A172 (cell line): ENCODE measurements at places on chromosomes 4 and X.
A peak's percentile ranks its signal among the peaks of the same experiment; 100 is the strongest.

GRCh38 chrX:117990438-117990837 is 126.2 kb downstream of the KLHL13 start:
- no peak for DNase-seq

DNA sequence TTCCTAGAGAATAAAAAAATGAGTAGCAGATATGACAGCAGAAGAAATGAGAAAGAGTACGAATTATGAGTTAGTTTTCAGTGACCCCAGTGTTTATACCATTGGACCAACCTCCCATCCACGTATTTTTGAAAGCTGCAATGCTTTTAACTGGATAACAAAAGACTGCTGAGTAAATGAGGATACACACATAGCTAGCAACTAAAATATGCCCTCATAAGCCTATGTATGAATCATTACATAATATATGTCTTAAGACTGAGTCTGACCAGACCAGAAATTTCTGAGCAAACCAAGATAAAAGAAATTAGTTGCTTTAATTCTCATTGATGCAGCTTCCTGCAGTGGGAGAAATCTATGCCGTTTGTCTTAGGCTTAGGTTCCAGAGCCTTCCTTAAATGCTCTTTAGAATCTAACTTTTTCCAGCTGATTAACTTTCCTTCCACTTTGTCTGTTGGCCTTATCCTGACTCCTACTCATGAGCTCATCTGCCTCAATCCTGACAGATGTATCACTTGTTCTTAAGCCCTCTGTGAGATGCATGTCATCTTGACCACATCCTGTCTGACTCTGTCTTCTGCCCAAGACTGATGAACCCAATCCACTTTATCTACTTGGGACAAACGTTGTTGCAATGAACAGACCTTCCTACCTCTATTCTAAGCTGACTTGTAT is 301.4 kb upstream of the AADAT start:
- peak; percentile 68 for DNase-seq

GRCh38 chrX:48715072-48715471 is 18.5 kb downstream of the SUV39H1 start:
- DNase-seq = no peak

DNA sequence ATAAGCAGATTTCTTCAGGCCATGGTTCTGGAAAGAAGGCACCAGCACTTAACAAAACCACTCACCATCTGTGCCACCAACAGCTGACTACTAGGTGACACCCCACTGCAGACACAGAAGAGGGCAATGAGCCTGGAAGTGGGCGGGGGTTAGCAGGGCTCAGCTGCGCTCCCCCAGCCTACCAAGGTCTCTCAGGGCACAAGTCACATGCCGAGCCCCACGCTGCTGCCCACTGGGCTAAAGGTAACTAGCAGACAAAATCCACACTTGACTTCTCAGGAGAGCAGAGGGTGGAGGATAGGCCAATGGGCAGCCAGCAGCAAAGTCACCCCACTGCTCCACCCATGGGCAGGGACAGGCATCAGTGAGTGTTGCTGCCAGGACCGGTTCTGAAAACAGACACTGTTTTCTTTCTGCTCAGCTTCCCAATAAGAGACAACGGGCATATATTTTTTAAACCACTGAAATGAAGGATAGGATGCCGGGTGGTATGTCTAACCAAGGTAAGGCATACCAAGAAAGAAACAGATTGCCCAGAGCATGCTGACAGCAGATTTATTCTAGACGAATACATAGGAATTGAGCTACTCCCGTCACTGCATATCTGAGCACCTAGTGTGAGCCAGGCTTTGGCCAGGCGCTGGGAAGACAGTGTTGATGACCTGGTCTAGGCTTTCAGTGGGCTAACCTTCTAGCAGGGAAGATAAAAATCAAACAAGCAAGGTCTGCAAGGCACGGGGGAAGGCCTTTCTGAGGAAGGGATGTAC is 20.1 kb downstream of the ACSL1 start:
- DNase-seq = no peak

DNA sequence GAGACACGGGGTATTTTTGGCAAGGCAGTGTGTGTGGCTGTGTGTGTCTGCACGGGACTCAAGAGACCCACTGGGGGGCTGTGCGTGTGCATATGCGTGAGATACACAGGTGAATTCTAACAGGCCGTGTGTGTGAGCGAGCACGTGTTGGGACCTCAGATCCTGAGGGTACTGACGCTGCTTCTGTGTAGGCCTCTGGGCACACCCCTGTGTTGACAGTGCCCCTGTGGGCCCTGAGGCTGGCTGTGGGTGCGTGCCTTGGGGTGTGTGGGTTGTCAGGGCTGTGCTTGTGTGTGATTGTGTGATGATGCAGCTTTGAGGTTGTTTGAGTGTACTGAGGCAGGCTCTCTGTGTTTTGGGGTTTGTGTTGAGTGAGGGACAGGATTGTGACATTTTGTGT is 13.9 kb downstream of the FOXP3 start:
- DNase-seq = no peak

- DNase-seq = no peak
Observed at GRCh38 chrX:26778320-26778888, 562.4 kb downstream of the MAGEB5 start.

DNA sequence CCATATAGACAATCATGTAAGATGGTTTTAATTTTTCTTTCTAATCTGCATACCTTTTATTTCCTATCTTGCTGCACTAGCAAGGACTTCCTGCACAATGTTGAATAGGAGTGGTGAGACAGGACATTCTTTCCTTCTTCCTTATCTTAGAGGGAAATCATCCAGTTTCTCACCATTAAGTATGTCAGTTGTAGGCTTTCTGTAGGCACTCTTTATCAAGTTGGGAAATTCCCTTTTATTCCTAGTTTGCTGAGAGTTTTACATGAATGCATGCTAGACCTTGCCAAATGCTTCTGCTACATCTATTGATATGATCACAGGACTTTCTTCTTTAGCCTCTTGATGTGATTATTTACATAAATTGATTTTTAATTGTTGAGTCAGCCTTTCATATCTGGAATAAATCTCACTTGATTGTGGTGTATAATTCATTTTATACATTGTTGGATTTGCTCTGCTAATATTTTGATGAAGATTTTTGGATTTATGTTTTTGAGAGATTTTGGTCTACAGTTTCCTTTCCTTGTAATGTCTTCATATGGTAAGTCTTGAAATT is 23.8 kb downstream of the RNF175 start:
- DNase-seq = peak; percentile 54

DNA sequence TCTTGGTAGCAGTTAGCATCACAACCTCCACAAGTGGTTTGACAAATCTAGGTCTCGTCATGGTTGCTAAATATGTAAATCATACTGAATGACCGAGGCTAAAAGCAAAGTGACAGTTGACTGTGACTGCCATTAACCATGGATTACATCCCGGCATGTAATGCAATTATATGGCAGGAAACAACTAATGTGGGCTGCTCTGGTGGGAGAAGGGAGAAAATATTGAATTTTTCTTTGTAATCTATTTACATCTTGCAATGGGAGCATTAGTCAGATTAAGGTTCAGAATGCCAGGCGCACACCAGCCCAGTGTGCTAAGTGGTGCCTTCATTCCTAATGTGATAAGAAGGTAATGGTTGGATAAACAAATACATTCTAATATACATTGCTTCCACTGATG is 35.8 kb downstream of the UNC5C start:
- no peak for DNase-seq

- DNase-seq = no peak
Observed at GRCh38 chr4:121938282-121939092, 13.4 kb downstream of the TRPC3 start.

- no peak for DNase-seq
Observed at GRCh38 chrX:119423631-119424030, 24.5 kb downstream of the SLC25A43 start.

- no peak for DNase-seq
Observed at GRCh38 chrX:138845786-138846185, 134.3 kb upstream of the FGF13 start.

DNA sequence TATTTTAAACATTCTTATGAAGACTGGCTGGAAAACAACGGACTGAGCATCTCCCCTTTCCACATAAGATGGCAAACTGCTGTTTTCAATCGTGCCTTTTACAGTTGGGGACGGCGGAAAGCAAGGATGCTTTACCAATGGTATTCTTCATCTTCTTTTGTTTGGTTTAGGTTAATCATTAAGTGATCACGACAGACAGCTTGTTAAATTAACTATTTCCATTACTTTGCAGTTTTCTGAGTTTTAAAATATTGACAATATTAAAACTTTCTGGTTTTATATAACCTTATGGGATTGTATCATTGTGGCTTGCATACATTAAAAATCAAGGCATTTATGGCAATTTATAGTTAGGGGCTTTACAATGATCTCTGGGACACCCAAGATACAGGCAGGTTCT is 3.8 kb downstream of the MBTPS2 start:
- no peak for DNase-seq

- no peak for DNase-seq
Observed at GRCh38 chr4:163764569-163764968, 270.1 kb downstream of the TMA16 start.

DNA sequence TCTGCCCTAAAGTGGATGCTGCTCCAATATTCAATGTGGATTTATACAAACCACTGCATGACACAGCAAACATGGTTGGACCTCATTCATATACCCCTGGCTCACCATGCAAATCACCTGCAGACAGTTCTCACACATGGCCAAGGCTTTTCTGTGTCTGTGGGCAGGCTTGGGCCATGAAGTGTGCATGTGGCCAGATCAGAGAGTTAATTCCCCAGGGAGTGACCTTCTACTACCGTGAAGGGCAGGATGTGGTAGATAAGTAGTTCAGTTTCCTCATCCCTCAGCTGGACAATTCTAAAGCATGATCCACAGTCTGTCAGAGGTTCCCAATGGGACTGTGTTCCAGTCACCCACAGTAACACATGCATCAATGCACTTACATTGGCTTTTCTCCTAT is 24.6 kb upstream of the BCLAF3 start:
- no peak for DNase-seq

DNA sequence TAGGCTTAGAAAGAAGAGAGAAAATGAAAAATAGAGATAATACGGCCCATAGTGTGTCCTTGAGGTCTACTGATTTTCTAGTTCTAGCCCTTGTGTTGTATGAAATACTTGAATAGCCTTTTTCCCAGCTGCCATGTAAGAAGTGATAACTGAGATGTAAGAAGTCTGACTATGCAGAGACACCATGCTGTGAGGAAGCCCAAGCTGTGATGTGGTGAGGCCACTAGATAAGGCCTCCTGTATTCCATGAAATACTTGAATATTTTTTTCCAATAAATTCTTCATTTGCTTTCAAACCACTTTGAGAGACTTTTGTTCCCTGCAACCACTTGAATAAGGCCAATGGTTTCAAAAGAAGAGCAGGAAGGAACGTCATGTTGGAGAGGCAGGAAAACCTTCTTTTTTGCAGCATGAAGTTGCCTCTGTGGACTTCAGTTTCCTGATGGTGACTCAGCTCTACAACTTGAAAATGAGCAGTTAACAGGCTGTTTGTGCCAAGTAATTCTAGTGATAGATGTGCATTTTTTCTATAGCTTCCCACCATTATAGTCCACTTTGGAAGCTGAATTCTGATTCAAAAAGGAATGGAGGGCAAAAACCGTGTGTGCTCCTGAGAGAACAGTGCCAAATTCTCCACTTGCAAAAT is 25.5 kb upstream of the FAM9C start:
- DNase-seq = peak; percentile 32

DNA sequence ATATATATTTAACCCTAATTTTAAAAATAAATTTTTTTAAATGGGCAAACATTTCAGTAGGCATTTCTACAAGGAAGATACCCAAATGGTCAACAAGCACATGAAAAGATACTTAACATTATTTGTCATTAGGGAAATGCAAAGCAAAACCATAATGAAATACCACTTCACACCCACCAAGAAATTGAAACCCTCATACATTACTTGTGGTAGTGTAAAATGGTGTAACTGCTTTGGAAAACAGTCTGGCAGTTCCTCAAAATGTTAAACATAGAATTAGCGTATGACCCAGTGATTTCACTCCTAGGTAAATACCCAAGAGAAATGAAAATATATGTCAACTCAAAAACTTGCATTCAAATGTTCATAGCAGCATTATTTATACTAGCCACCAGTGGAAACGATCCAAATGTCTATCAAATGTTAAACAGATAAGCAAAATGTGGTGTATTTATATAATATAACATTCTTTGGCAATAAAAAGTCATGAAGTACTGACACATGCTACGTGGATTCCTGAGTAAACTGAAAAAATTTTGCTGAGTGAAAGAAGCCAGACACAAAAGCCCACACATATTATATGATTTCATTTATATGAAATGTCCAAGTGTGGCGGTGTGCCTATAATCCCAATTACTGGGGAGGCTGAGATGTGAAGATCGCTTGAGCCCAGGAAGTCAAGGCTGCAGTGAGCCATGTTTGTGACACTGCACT is 16.6 kb downstream of the TRIM2 start:
- no peak for DNase-seq

DNA sequence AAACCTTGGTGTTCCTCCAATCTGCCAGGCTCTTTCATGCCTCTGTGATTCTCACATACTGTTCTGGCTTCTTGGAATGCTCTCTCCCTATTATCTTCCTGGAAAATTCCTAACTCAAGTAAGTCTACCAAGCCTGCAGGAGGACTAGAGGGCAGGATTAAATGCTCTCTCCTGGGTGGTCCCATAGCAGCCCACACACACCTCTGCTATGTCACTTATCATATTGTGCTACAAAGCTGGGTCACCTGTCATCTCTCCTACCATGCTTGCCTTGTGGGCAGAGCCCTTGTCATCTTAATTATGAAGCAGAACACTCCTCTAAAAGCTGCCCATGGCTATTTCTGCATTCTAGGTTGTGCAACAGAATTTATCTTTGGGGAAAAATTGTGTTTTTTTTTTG is 344.5 kb upstream of the NOCT start:
- no peak for DNase-seq

GRCh38 chrX:13933851-13934250 is 95.8 kb downstream of the GEMIN8 start:
- DNase-seq = no peak

DNA sequence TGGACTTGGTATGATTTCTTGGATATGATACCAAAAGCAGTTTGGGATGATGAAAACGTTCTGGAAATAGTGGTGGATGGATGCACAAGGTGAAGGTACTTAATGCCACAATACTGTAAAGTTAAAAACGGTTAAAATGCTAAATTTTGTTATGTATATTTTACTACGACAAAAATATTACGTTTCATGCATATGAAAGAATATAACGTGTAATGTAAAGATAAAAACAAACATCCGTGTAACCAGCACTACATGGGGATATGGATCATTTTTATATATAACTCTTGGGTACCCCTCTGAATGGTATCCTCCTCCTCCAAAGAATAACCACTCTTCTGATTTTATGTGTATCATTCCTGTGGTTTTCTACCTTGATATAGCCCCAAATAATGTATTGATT is 862 bp upstream of the CENPU start:
- no peak for DNase-seq

DNA sequence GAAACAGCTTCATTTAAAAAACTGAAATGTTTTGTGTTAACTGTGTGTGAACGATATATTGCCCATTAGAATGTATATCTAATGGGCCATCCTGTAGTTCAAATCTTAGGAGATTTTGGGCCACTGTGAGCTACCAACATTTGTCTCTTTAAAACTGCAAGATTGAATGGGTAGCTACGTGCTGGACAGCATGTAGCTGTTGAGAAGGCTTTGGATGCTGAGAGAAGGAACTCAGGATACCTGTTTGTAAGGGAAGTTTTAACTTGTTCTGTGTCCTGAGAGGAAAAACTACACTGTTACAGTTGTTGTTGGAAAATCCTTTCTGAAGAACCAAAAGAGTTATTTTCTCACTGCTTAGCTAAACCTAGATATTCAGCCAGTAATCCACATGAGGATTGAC is 45.9 kb downstream of the PDLIM5 start:
- DNase-seq = no peak

GRCh38 chr4:12701384-12701783 is 782.8 kb downstream of the RAB28 start:
- DNase-seq = no peak
